AG08396 (cell line): ENCODE measurements at places on chromosomes 6 and 20.

DNA sequence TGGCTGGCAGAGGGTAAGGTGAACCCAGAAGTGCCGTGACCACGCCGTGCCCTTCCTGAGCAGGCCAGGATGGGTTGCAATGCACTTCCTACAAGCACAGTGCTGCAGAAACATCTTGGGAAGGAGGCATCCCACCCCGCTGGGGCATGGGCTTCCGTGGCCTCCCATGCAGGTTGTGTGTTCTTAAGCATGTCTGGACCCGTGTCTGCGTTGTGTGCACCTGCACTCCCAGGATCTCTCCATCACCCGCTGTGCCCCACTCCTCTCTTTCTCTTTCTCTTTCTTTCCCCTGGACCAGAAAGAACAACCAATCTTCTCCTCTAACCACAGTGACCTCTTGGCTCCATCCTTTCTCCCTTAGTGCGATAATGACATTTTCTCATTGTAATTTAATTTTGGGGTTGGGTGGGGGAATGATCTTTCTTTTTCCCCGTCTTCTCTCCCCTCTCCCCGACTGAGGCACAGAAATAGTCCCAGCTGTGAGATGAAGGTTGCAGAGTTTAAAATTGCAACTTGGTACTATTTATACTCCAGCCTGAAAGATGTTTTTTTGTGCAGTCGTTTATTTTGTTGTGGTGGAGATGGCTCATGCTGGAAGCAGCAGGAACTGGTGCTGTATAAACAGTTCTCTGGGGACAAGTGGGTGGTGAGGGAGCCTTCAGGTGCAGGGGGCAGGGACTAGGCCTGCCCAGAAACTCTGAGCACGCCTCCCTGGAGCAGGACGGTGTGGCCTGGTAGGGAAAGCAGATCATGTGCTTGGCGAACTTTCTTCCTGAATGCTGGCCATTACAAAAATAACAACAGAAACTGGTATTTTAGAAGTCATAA, 20.5 kb downstream of the BCAS4 start:
- DNase-seq = peak; percentile 78

DNA sequence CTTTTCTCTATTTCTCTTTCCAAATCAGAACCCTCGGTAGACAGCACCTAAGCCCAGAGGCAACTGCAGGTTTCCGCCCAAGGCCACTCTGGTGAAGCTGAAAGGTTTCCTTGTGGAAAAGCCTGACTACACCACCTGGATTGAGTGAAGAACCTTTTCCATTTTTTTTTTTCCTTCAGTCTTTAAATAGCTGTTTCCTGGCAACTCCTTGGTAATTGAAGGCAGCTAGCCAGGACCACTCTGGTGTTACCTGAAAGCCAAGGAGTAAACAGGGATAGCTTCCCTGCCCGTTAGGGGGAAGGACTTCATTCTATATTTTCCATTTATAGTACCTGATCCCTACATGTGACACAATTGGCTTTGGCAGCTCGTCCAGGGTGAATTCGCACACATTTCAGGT, 1238.4 kb downstream of the GRIK2 start:
- DNase-seq = no peak

- no peak for DNase-seq
Measured at GRCh38 chr6:154989448-154989847, 5.7 kb upstream of the TIAM2 start.

- no peak for DNase-seq
Measured at GRCh38 chr6:7373739-7374138, 15.8 kb downstream of the CAGE1 start.

DNA sequence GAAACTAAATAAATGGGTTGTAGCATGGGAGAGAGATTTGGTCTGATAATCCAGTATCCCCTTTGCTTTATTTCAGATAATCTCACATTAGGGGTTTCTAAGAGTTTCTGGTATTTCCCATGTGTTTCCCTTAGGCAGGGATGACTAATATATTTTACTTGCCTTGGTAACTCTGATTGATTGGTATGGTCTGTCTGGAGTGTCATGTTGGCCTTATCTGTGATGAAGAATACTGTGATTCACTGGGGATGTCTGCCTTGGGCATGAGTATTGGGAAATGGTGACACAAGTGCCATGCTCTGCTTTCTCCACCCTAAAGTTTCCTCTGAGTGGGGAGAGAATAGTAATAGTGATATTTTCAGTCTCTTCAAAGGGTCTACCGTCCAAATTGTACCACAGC, 10.1 kb downstream of the SLC22A2 start:
- DNase-seq = no peak

DNA sequence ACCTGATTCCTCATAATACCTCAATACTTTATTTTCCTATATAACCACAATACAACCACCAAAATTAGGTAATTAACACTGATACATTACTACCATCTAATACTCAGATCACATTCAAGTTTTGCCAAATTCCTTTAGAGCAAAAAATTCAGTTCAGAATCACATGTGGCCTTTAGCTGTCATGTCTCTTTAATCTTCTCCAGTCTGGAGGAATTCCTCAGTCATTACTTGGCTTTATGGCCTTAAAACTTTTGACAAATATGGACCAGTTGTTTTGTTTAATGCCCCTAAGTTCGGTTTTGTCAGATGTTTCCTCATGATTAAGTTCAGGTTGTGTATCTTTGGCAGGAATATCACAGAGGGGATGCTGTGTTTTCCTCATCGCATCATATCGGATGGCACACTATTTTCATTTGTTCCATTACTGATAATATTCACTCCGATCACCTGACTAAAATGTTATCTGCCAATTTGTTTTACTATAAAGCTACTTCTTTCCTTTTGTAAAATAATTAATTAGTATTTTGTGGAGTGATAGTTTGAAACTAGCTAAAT, 51.2 kb upstream of the AKIRIN2 start:
- no peak for DNase-seq

GRCh38 chr20:47241345-47241781, 115.1 kb downstream of the ZMYND8 start:
- DNase-seq = peak; percentile 41

GRCh38 chr6:137206577-137206976, 12.6 kb downstream of the IFNGR1 start:
- no peak for DNase-seq

DNA sequence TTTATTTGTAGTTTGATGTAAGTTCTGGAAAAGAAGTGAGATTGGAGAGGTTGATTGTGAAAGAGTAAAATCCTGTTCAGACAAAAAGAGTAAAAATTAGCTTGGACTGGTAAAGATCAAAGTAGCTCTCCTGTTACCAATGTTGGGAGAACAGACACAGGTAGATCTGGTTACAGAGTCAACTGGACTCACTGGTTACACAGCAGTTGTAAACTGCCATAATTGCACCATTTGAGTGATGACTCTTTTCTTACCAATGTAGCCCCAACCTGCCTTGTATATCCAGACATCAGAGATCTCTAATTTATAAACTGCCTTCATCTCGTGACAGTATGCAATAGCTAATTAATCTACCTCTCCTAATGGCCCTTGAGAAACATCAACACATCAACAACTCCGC, 165.6 kb upstream of the PRSS16 start:
- no peak for DNase-seq

DNA sequence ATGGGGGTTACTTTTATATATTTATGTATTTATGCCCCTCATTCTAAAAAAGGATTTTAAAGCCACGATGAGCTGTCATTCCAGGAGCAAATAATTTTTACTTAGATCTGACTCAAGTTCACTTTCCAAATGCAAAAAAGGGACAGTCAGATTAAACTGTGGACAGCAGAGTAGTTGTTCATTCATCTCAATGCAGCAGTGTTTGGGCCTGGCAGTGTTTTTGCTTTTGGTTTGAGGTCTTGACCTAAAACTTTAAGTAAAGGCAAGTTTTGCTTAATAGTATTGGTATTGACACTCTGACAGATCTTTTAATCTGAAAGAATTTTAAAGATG, 13.9 kb downstream of the JARID2 start:
- no peak for DNase-seq

- DNase-seq = no peak
Measured at GRCh38 chr20:32888636-32889035, 29.9 kb downstream of the EFCAB8 start.

- DNase-seq = no peak
Measured at GRCh38 chr20:48763216-48763914, 64.4 kb downstream of the PREX1 start.

DNA sequence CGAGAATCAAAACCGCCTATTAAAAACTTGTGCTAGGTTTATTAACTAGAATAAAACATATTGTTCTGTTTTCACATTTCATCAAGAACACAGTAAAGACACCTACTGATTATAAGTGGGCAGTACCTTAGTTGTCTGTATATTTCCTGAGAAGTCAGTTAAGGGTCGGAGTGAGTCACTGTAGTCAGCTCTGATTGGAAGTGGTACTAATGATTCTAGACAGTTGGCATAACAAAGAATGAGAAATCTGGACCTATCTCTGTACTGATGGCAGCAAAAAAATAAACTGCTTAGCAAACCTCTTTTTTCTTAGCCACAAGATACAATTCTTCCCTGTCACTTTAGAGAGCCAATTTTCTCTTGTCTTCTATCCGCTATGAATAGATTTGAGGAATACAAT, 387.3 kb upstream of the ADGRB3 start:
- no peak for DNase-seq

DNA sequence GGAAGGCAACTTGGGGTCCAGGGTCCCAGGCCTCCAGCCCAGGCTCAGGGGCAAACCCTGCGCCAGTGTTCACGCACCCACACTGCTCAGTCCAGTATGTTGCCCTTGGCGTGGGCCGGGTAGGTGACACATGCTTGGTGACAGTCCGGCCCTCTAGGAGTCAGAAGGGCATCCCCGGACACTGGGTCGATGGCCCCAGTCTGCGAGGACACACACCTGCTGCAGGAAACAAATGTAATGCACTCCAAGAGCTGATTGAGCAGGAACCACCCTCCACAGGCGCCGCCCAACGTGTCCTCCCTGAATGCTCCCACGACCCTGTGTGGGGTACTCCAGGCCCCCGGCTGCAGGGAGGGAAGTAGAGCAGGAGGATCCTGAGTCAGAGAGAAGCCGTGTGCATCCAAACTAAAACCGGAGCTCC, 160.7 kb downstream of the DLL1 start:
- no peak for DNase-seq

GRCh38 chr20:35489717-35490116, 34.3 kb downstream of the CEP250 start:
- DNase-seq = no peak

- no peak for DNase-seq
Measured at GRCh38 chr6:149458806-149459205, 26.0 kb downstream of the ZC3H12D start.

DNA sequence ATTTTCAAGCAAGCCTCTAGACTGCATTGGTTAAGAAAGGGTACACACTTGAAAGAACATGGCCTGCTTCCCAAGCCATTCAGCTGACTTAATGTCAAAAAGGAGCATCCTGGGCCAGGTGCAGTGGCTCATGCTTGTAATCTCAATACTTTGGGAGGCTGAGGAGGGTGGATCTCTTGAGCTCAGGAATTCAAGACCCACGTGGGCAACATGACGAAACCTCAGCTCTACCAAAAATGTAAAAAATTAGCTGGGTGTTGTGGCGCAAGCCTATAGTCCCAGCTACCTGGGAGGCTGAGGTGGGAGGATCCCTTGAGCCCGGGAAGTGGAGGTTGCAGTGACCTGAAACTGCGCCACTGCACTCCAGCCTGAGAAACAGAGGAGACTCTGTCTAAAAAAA, 26.9 kb upstream of the NT5E start:
- no peak for DNase-seq

GRCh38 chr20:47353692-47354463, 2.6 kb downstream of the ZMYND8 start:
- no peak for DNase-seq

DNA sequence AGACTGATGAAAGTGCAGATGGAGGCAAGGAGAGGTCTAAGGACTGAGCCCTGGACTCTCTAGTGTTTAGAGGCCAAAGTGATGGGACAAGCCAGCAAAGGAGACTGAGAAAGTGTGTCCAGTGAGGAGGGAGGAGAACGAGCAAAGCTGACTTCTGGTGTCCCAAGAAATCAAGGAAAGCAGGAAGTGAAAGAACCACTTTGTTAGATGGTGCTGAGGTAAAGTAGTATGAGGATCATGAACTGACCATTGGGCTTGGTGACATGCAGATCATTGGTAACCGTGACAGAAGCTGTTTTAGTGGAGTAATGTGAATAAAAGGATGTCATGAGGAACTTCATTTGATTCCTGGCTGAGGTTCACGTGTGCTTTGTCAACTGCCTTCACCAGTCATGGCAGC, 108.4 kb downstream of the SLX4IP start:
- DNase-seq = no peak

GRCh38 chr6:73803562-73804241, 107.7 kb downstream of the CD109 start:
- DNase-seq = peak; percentile 45

DNA sequence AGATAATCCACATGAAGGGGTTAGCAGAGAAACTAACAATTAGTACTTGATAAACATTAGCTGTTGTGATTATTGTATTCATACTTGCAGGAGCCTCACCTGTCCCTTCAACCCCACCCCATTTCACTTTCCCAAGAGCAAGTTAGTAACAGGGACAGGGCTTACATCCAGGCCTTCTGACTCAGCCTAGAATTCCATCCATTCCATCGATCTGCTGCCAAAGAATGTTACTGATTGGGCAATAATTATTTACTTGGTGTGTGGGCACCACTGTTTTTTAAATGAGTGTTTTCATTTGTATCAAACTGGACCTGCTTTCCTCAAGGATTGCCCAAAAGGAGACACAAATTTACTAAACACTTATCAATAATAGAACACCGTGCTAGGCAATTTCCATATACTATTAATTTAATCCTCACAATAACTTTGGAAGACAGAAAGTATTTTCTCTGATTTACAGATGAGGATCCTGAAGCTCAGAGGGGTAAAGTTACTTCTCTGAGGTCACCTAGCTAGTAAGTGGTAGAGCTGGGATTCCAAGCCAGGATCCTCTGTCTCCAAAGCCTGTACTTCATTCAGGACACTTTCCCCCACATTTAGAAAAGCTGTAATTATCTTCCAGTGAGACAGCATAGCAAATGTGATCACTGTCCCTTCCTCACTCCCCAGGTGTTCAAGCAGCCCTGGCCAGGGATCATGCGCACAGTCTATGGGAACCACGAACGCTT, 32.8 kb downstream of the GSS start:
- peak; percentile 77 for DNase-seq

- peak; percentile 43 for DNase-seq
Measured at GRCh38 chr20:4835244-4836177, 113.8 kb downstream of the PRND start.
